ENCODE measurements at places on chromosomes 7 and 10. TPM values are rescaled to one million over a fixed set of nuclear protein-coding genes. Genes with fewer than 3 reads are reported as not detected.

The CFAP46 gene
- 6.1 TPM for total RNA-seq

The SHH gene
- total RNA-seq: 10.4 TPM

The NAT16 gene
- total RNA-seq: not detected

The AGMO gene
- 0.35 TPM for total RNA-seq

The CYP2C18 gene
- not detected for total RNA-seq

Measured in renal cortical epithelial cell (primary cell).